ENCODE measurements at places on chromosomes 2 and 18.
A peak's percentile ranks its signal among the peaks of the same experiment; 100 is the strongest.

DNA sequence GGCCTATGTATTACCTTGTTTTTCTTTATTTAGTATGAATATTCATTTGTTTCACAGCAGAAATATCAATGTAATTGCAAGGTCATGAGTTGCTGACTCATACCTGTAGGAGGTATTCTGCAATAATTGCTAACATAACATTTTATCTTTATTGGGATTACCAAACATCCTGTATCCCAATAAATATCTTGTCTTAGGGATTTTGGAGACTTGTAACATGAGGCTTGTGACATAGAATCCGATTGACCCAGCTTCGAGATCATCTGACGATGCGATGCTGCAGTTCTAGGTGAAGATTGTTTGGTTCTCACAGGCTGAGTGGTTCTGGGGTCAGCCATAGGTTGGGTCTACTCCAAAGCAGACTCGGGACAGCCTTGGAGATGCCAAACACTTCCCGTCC, 133.4 kb upstream of the RND3 start:
- no peak for DNase-seq

GRCh38 chr2:16745466-16745865, 79.8 kb upstream of the CYRIA start:
- DNase-seq, result no peak

DNA sequence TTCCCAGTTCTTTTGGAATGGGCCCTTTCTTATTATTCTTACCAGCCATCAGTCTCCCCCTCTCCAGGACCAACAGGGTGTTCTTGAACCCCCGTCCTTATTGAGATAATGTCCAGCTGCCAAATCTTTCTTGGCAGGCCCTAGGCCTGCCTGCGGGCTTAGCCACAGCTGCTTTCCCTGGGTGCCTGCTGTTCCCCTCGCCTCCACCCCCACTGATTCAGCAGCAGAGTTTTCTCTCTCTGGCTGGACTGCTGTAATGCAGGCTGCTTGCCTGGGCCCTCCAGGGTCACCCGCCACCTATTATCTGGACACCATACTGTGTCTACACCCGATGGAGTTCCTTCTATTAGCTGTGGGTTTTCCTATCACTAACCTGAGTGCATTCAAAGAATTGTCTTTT, 395.4 kb upstream of the ATP5MC3 start:
- DNase-seq, result no peak

- DNase-seq, result no peak
These were observed 52.0 kb downstream of the FTCDNL1 start for GRCh38 chr2:199798831-199799580.

- no peak for DNase-seq
These were observed 198.6 kb downstream of the RNF152 start for GRCh38 chr18:61694236-61694635.

- no peak for DNase-seq
These were observed at the start of gene ALKAL2 for GRCh38 chr2:287911-288757. TSS of gene ALKAL2 (minus strand) at chr2:288091. CDS start at chr2:287835, 256 bp downstream.

- no peak for DNase-seq
These were observed 35.4 kb upstream of the AGFG1 start for GRCh38 chr2:227436436-227437174.

- DNase-seq, result peak; percentile 56
These were observed 31.0 kb downstream of the RNF125 start for GRCh38 chr18:32049393-32050171.

DNA sequence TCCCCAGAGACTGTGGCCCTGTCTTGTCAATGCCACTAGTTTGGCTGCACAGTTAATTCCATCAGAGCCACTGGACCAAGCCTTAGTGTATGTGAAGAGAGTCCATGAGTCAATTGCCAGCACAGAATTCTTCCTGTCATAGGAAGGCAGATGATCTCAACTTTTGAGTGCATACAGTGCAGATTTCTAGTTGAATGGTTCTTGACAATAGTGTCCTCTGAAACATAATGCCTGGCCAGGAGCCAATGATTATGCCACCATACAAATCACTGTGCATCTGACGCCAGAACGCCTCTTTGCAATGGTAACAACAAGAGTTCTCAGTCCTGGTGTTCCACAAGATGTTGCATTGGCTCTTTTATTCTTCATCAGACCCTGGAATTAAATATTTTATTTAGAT, 7.1 kb downstream of the NEUROD1 start:
- DNase-seq, result no peak

GRCh38 chr2:174325373-174326160, 9.2 kb upstream of the SP9 start:
- no peak for DNase-seq
